Esophagus squamous epithelium (tissue), 5 donors: ENCODE measurements at places on chromosomes 5 and 9.

GRCh38 chr5:171782332-171782966 lies 3.2 kb upstream of the SMIM23 start:
- DNase-seq, result no peak

GRCh38 chr9:87611776-87612175 lies 114.1 kb downstream of the DAPK1 start:
- DNase-seq, result no peak

DNA sequence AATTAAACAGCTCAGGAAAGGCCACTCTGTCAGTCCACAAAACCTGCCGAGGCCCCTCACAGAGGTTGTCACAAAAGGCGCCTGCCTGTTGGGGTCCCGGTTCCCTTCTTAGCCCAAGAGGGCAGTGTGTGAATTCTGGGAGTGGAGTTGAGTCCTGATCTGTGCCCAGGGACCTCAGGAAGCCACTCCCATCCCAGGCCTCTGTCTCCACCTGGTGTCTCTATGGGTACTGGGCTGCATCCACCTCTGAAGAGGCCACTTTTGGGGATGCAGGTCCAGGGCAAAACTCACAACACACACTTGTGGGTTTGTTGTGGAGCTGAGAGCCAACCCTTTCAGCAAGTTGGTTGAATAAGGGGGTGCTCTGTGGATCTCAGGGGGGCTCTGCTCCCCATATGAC lies 74.3 kb upstream of the STXBP1 start:
- DNase-seq, result no peak

DNA sequence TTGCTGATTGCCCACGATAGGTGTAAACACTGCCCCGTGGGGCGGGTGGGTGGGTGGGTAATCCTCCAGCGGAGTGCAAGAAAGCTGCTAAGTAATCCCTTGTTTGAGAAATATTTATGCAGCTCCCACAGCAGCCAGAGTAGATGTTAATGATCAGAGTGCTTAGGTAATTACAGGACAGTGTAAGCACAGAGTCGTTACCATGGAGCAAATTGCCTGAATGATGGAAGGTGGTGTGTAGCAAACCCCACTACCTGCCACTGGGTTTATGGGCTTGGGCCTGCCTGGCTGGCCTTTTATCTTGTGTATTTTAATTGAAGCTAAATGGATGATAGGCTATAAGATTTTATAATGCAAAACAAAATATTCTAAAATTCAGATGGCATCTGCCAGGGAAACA lies 110.0 kb downstream of the COL5A1 start:
- DNase-seq, result no peak

DNA sequence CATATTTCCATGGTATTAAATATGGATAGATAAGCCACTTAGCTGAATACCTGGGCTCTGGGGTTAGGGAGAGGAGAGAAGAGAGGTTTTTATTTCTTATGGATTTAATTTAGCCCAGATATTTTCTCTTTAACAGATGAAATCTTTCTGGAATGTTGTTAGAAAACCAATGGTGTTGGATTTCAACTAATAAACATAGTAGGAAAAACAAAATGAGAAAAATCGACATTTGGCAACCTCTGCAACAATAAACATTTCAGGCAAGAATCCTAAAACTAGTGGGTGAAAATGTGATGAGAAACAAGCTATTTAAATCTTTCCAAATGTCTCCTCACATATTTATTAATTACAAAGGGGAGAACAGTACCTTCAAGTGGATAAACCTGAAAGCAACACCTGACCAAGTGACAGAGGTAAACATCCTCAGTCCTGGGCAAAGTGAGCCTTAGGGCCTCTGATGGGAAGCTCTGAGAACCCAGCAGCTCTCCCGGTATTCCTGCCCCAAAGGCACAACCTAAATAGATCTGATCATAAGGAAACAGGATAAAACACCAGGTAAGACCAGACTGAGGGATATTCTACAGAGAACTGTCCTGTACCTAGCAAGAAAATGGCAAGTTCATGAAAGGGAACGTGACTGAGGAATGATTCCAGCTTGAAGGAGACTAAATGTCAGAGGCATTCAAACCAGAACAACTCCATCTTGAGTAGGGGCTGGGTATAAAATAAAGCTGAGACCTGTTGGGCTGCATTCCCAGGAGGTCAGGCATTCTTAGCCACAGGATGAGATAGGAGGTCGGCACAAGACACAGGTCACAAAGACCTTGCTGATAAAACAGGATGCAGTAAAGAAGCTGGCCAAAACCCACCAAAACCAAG lies 163.7 kb downstream of the ESM1 start:
- DNase-seq, result no peak

DNA sequence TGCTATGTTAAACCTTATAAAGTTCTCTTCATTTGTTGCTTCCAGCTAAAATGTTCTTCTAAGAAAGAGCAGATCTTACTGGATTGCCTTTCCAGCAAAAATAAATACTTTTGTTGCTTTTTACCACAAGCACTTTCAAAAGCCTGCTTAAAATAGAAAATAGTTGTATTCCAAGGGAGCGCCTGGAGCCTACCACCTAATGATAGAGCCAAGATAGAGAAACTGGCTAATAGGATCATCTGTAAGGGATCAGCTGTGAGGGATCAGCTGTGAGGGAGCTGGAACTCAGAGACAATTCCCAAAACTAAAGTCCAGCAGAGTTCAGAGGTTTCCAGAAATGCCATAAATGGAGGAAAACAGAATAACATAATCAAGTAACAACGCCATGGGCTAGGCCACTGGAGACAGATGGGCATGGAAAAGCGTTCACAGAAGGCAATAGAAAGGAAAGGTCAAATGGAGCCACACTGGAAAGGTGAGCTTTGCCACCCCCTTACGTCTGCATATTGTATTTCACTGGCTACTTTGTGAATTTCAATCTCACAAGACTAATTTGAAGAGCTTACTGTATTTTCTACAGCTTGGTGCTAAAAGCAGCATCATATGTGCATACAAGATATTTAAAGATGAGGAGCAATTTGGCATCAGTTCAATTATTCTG lies 140.6 kb upstream of the TLE4 start:
- DNase-seq, result no peak

DNA sequence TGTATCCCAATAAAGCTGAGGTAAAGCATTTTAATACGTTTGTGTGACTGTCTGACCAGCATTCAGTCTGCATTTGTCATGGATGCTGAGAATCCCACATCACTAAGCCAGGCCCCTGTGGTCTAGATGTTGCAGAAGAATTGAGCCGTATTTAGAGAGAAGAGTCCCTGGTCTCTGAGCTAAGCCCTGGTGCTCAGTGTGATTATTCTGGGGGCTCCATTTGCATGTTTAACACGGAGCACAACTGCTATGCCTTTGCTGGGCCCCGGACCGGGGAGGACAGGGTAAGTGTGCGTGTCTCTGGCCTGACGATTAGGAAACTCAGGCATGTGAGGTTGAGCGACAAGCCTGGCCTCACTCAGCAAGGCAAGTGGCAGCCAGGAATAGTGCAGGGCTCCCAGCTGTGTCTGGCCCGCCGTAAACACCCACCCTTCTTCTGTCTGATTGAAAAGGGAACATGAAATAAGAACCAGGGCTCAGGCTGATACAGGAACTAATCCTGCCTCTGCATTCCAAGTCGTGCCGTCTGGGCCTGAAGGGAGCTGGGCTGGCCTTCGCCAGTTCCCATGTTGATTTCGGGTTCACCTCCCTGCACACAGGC lies 22.3 kb downstream of the FAM78A start:
- no peak for DNase-seq

GRCh38 chr9:129283291-129283691 lies 105.2 kb upstream of the IER5L start:
- DNase-seq, result no peak

DNA sequence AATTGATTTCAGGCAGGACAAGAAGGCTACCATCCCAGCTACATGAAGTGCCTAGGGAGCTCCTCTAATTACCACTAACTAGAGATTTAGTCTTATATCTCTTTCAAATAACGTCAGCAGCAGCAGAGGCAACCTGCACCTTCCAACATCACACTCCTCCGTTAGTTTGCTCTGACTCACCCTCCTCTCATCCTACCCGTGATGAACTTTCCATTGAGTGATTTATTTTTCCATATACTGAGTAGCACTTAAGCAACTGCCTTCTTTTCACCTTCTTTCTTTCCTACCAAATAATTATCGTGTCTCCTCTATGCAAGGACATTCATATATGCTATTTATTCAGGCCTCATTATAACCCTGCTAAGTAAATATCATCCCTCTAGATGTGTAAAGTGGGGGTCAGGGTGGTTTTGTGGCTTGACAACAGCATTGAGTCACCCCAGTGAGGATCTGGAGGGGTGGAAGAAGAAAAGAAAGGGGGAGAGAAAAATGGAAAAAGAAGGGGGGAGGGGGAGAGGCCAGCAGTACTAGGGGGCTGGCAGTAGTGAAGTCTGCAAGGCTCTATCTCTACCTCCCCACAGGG lies 64.6 kb upstream of the CAST start:
- no peak for DNase-seq

GRCh38 chr5:74360535-74361210 lies 279.9 kb downstream of the ENC1 start:
- DNase-seq, result no peak

- DNase-seq, result no peak
Measured at GRCh38 chr9:113649054-113649453, 185.5 kb downstream of the RGS3 start.

- no peak for DNase-seq
Measured at GRCh38 chr9:99601571-99602111, 220.0 kb upstream of the NR4A3 start.

GRCh38 chr5:177462021-177462670 lies 11.3 kb downstream of the DBN1 start:
- DNase-seq, result no peak

DNA sequence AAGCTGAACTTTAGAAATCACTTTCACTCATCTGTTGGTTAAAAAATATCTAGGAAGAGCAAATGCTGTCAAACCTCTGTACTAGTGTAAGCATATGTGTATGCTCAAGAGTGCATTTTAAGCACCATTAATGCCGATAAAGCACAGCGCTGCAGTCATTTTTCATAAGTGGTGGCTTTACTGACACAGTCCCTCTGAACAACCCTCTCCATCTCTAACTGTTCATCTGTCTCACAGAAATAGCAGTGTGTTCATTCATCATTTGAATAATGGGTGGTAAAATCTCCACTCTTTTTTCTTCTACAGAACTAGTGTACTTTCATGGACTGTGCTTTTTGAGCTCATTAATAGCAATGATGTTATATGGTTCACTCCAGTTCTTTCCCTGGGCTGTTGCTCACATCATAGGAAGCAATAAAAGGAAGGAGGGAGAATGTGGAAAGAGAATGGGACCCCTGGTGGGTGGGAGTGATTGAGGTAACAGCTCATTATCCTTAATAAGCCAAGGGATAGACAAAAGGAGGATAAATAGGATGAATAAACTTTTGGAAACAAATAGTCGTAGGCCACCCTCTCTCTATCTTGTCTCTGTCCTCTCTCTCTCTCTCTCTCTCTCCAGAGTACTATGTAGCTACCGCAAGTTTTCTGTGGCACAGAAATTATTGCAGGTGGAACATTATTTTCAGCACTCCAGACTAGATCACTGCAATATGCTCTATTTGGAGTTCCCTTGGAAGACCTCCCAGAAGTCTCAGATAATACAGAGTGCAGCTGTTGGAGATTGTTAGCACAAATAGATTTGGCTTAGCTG lies 117.9 kb upstream of the PRDM9 start:
- DNase-seq, result no peak

GRCh38 chr9:121686930-121687541 lies 35.6 kb downstream of the DAB2IP start:
- DNase-seq, result no peak

GRCh38 chr9:1049641-1050040 lies 516 bp upstream of the DMRT2 start:
- DNase-seq, result no peak

- DNase-seq, result no peak
Measured at GRCh38 chr9:134321946-134322741, 4.1 kb upstream of the RXRA start.

GRCh38 chr5:38871058-38871605 lies 25.3 kb downstream of the OSMR start:
- no peak for DNase-seq

GRCh38 chr5:74562122-74562521 lies 78.4 kb downstream of the ENC1 start:
- no peak for DNase-seq

- DNase-seq, result no peak
Measured at GRCh38 chr9:97478301-97478981, 23.0 kb upstream of the TMOD1 start.

DNA sequence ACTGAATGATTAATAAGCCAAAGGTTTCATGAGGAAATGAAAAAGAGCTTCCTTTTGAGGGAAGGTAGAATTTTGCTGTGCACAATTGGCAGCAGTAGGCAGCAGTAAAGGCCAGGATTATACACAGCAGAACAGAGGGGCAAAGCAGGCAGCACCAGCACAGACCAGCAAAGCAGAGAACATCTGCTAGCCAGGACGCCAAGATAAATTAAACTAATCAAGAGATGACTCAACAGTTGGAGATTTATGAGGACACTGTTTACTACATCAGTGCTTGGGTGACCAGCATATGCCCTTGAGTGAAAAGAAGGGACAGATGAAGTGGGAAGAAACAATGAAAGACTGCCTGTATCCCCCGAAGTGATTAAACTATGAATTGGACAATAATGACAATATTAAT lies 871.4 kb upstream of the CDH10 start:
- no peak for DNase-seq

DNA sequence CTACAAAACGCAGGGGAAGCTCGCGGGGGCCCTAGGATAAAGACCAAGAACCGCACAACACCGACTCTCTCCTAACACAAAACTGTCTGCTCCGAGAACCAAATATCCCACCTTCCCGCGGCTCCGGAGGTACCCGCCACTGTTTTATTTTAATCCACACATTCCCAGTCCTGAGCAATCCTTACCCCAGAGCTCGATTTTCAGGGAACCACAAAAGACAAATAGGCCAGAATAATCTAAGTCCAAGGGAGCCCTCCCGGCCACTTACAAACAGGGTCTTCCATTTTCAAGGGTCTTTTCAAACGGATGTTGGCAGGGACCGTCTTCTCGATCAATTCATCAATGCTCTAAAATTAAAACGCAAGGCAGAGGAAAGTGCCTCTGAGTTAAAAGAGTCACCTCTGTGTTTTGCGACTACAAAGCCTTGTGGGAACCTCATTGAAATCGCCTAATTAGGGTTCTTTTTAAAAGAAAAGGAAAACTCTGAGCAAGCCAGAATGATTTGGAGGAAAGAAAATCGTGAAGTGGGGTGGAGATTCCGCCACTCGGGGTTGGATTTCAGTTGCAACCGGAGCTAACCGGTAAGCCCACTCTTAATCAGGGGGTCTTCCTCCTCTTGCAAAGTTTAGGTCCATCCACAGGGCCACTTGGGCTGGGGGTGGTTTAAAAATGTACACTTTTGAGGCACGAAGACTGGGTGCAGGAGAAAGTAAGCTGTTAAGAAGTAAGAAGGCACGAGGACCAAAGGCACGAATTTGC lies 1.0 kb downstream of the GLDC start:
- no peak for DNase-seq

DNA sequence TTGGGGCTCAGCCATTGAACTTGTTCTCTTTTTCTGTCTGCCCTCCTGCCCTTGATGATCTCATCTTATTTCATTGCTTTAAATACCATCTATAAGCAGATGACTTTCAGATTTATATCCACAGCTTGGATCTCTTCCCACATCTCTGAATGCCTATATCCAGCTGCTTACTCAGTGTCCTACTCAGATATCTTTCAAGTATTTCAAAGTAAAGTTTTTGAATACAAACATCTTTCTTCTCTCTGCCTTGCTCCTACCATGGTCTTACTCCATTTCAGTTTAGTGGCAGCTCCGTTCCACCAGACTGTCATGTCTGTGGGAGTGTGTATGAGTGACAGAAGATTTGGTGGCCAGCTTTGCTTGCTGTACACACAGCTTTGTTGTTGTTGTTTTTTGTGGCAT lies 59.7 kb downstream of the ERBIN start:
- no peak for DNase-seq
